ENCODE measurements at places on chromosomes 2 and 18.
A peak's percentile ranks its signal among the peaks of the same experiment; 100 is the strongest.

DNA sequence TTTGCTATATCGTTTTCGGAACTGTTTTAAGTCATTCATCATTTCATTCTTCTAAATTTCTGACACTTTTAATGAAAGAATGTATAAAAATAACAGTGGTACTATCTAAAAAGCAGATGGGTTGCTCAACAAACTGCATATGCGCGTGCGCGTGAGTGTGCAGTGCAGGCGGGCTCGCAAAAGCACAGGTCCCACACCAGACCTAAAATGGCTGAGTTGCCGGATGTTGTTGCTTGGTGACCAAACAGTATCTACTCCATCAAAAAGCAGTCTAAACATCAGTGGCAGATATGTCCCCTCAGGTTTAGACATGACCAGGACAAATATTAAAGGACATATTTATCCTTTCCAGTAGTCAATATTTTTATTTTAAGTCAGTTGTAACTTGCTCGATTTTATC is 5.1 kb downstream of the NOL4 start:
- no peak for DNase-seq

DNA sequence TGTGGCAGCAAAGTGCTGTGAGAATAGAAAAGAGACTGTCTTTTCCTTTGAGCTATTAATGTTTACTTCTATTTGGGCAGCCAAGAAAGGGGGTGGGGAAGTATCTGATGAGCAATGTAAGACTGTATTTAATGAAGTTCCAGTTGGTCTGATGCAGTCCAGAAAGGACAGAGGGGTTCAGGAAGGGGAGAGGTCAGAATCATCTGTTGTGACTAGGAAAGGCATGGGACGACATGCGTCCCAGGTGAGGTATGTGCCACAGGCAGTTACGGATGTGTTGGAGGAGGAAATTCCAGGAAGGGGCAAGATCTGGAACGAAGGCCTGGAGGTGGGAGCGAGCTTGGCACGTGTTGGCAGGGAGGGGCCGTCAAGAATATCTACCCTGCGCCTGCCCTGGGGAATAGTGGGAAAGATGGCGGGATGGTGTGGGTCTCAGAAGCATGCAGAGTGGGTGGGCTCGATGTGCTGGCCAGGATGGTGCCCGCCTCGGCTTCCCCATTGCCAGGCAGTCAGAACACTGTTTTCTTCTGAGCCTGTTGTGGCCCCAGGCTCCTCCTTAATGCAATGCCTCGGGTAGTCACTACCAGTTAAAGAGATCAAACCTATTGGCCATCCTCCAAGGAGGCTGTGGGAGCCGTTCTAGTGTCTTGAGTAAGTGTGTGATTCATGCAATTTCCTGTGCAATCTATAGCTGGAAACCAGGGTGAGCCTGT is 57.8 kb upstream of the TXNDC2 start:
- DNase-seq = peak; percentile 58

GRCh38 chr2:217267758-217268157 is 407.9 kb upstream of the TNP1 start:
- no peak for DNase-seq

- no peak for DNase-seq
Observed at GRCh38 chr2:171281110-171281509, 120.4 kb upstream of the TLK1 start.

DNA sequence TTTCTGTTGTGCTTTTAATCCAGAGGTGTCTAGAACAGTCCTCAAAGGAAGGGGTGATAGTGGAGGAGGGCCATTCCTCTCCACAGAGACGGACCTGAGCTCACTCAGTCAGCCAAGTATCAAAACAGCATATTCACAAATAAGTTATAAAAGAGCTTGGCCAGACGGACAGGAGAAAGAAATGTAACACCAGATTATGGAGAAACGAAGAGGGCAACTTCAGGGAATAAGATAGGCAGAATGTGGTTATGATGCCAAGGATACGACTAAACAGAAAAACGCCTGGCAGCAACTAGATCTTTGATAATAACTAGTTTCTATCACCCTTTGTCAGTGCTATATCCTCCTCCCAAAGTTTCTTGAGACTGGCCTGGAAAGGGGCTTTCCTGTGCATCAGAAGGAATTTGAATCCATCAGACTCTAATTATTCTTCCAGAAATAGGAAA is 42.5 kb downstream of the MAP4K3 start:
- no peak for DNase-seq

- DNase-seq = no peak
Observed at GRCh38 chr2:129478902-129479517, 500.5 kb upstream of the RAB6C start.

DNA sequence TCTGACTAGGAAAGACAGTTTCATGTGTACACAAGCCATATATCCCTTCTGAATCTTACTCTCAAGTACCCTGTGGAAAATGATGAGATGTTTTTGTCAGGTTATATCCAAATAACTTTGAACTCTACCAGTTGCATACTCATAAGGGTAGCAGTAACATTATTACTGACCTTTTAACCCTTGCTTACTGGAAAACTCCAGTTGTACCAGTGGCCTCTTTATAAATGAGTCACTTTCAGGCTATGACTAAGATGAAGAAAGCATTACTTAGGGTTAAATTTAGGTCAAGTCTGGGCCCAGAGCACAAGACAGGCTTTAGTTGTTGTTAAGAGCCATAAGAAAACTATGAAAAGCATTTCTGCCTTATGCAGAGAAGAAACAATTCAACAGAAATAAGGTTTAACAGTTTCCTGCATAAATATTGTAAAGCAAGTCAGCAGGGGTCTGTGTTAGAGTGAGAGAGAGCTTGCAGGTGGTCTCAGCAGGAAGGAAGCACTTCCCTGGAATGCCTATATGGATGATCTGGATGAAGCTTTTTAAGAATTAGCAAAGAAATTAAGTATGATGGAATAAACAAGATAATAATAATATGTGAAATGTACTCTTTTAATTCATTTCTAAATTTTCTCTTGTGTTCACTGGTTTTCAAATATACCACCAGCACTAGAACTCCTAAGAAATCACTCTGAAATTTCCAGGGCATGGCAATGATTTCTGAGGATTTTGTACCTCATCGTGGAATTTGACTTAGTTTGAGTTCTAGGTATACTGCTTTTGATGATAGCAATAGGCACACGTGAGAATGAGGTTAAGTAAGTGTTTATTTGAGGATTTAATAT is 126.6 kb downstream of the UBE2E3 start:
- DNase-seq = peak; percentile 28

DNA sequence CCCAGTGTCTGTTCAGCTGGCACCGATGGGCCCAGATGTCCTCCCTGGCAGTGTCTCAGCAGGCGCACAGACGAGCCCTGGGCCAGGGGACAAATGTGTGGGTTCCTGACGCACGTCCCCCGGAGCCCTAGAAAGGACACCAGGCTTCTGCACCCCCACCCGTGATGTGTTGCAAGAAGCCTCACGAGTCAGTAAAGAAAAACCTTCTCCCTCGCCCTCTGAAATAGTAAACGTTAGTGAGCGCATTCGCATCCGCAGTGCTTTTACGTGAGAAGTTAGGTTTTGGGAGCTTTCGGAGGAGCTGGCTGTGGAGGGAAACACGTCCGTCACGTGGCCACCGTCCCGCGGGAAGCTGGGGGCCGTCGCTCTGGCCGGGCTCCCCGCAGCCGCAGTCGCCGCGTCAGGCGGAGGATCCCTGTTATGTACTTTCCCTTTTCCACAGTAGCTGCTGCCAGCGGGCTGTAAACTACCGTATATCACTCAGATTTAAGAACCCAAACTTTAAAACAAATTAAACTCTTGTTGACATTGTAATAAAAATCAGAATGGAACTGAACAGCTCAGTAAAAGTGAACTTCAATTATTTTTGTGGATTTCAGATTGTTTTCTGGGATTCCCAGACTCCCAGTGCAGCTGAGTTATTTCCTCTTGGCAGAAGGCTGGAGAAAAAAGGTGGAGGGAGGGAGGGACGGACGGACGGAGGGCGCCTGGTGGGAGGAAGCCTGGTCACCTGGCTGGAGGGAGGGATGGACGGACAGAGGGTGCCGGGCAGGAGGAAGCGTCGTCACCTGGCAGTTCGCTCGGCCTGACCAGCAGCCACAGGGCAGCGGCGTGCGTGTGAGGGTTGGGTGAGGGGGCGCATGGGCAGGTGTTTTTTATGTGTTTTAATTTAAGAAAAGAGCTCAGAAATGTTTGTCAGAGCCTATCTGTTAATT is 112.1 kb downstream of the NFATC1 start:
- no peak for DNase-seq

Measured in CD4-positive, alpha-beta T cell treated with Interleukin-1 beta for 1 hour (primary cell).